ENCODE measurements at places on chromosomes 3 and 15.

- DNase-seq, result no peak
Measured at GRCh38 chr3:143596957-143597642, 251.2 kb downstream of the SLC9A9 start.

- DNase-seq, result no peak
Measured at GRCh38 chr15:87929841-87930240, 326.7 kb downstream of the NTRK3 start.

- DNase-seq, result no peak
Measured at GRCh38 chr3:59937201-59937600, 887.4 kb upstream of the CFAP20DC start.

- DNase-seq, result no peak
Measured at GRCh38 chr3:195460091-195460713, 17.4 kb upstream of the ACAP2 start.

GRCh38 chr3:187208159-187208558 is 10.9 kb downstream of the RTP1 start:
- DNase-seq, result no peak

DNA sequence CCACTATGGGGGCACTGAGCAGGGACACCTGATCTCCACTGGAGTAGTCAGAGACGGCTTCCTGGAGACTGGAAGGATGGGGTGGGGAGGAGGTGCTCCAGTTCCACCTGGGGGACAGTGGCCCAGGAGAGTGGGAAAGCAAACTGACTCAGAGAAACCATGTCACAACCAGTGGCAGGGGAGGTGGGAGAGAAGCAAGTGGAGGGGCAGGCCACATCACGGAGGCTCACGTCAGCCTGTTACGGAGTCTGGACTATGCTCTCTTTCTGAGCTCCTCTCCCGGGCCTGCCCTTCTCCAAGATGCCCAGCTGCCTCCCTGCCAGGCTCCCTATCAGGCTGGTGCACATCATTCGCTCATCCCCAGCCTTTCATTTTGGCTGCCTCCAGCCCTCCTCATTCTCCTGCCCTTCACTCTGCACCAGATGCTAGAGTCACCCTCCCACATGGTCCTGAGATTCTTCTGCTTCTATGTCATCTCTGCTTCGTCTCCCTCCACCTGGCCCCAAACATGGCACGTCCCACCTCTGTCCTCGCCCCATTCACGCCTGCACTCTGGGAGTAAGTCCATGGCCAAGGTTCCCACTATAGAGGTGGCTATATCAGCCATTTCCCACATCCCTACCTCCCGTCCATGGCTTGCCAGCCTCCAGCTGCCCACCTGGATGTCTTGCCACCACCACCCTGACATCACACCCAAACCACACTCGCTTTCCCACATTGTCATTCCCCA is 100.3 kb downstream of the ADCY5 start:
- no peak for DNase-seq

DNA sequence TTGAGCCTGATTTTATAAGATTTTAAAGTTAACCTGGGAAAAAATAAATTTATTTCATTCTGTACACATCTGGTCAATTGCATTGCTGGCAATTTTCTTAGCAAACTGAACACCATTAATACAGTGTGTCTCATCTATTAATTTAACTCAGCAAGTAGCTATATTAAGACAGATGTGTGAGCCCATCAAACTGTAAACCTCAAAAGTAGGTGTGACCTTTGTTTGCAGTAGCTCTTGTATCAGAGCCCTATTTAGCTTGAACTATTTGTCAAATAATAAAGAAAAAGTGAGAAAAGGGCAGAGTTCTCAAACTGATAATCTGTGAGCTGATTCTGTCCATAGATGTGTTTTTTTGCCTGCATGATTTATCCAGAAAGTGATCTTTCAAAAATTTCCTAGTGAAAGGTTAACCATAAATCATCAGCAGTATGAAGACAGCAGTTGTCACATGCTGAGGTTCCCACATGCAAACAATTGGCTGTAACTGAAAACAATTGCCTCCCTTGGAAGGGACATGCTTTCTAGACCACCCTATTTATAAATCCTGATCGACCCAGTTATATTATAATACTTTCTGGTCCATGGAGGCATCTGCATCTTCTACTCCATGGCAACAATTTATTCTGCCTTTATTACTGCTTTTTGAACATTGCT is 646.5 kb downstream of the NSUN3 start:
- DNase-seq, result no peak

- DNase-seq, result no peak
Measured at GRCh38 chr15:42804739-42805138, 67.8 kb upstream of the CDAN1 start.

GRCh38 chr3:42979044-42979972 is at the start of gene GASK1A:
Gene GASK1A (plus strand): TSS chr3:42979311. CDS start chr3:42979643, 332 bp downstream.
- no peak for DNase-seq

- no peak for DNase-seq
Measured at GRCh38 chr3:84510007-84510406, 448.8 kb upstream of the CADM2 start.

DNA sequence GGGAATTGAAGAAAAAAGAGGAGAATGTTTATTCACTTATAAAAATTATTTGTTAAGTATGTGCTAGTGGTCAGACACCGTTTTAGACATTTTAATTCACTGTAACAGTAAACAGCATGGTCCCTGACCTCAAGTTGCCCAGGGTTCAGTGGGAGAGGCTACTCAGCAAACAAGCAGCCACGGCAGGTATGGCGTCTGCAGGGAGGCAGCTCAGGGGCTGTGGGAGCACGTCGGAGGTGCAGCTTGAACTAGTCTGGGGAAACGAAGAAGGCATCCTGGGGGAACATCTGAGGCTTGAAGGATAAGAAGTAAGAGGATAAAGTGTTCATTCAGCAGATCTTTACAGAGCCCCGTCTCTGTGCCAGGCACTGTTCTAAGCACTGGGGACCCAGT is 66.0 kb downstream of the CRTC3 start:
- no peak for DNase-seq

DNA sequence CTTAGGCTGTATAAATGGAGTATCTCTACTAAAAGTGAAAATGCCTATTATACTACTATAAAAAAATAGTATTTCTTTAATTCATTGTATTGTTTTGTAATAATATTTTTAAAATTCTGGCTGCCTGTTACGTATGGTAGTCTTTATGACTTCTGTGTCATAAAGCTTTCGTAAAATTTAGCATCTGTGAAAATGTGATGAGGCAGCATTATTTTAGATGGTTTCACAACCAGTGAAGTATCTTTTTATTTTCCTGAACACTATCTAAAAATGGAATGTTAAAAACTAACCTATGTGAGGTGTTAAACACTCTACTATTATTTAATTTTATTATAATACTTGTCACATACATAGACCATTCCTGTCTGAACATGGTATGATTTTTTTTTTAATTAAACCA is 46.2 kb downstream of the LRCH3 start:
- no peak for DNase-seq

All from CD4-positive, alpha-beta T cell treated with Interferon alpha-2 for 1 hour (primary cell).